Activated CD8-positive, alpha-beta memory T cell treated with anti-CD3 and anti-CD28 coated beads, Interleukin-2, amount 10 ng/mL, durations not matched to agents 7 days and 5 days (primary cell): ENCODE measurements at places on chromosomes 3 and 15.
A peak's percentile ranks its signal among the peaks of the same experiment; 100 is the strongest.

GRCh38 chr3:58569287-58570001 is 7.7 kb downstream of the FAM107A start:
- H3K4me1 ChIP-seq: peaks cover 6% of the 10 kb centered on the region
- DNase-seq: no peak
- H3K27me3 ChIP-seq: peaks cover 10% of the 10 kb centered on the region

DNA sequence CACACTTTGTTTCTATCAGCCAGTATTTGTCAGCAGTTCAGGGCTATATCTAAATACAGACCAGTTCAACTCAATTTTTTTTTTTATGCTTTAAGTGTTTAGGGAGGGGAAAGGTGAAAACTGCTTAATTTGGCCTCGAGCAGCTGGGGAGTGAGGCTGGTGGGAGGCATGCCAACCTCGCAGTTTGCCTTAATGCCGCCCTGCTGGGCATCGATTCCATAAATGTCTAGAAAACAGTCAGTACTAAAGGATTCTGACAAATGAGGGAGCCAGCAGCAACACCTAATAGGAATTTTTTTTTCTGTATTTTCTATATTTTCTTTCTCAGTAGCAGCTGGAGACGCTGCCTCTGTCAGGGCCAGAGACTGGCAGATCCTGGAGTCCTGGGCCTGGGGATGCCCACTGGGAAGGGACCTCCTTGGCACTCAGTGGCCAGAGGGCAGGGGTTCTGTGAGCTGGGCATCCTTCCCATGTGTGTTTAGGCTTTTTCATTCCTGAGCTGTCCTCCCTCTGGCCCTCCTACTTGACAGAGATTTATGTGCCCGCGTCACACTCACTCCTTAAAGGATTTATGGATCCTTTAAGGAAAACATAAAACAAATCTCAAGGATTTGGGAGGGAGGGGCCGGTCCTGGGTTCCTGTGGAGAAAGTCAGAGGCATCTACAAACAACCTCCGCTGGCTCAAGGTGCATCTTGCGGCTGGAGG is 117.8 kb downstream of the WNT5A start:
- H3K36me3 ChIP-seq: no peaks in the 10 kb centered on the region
- no peak for DNase-seq
- no peaks in the 10 kb centered on the region for H3K4me1 ChIP-seq
- H3K27me3 ChIP-seq: no peaks in the 10 kb centered on the region

DNA sequence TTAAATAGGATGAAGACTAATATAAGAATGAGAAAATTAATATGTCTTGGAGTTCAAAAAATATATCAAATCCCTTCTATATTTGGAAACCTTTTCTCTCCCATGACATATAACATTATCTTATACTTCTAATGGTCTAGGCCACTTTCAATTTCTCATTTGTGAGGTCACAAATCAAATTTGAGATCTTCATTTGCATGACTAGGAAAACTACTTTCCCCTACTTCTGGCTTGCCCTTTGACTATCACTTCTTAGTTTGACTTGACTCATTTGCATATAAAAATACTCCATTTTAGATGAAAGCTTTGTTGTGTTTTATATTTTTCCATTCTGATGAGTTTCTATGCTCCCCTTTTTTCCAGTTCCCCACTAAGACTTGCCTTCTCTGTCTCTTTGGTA is 598.6 kb upstream of the TBL1XR1 start:
- H3K4me1 ChIP-seq: peaks cover 7% of the 10 kb centered on the region
- H3K27me3 ChIP-seq: peaks cover 2% of the 10 kb centered on the region
- no peaks in the 10 kb centered on the region for H3K36me3 ChIP-seq

- peaks cover 3% of the 10 kb centered on the region for H3K4me1 ChIP-seq
- H3K36me3 ChIP-seq: peaks cover 1% of the 10 kb centered on the region
- H3K4me3 ChIP-seq: no peak overlapping the region
- peaks cover 3% of the 10 kb centered on the region for H3K27me3 ChIP-seq
- H3K27ac ChIP-seq: no peak overlapping the region
Observed at GRCh38 chr3:127834771-127835170, 12.5 kb upstream of the MGLL start.

DNA sequence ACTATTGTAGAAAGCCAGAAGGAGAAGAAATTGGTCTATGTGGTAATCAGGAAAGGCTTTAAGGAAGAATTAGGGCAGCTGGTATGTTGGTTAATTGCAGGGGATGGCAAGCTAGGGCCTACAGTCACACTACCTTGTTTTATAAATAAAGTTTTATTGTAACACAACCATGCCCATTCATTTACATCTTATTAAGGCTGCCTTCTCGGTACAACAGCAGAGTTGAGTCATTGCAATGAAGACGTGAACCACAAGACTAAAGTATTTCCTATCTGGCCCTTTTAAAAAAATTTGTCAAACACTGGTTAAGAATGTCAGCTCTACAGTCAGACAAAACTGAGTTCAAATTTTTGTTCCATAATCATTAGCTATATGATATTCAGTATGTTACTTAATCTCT is 8.3 kb downstream of the SERPINI1 start:
- H3K36me3 ChIP-seq: no peaks in the 10 kb centered on the region
- H3K27me3 ChIP-seq: no peaks in the 10 kb centered on the region
- no peak for DNase-seq
- H3K27ac ChIP-seq: no peak overlapping the region
- peaks cover 8% of the 10 kb centered on the region for H3K4me1 ChIP-seq
- H3K4me3 ChIP-seq: no peak overlapping the region

DNA sequence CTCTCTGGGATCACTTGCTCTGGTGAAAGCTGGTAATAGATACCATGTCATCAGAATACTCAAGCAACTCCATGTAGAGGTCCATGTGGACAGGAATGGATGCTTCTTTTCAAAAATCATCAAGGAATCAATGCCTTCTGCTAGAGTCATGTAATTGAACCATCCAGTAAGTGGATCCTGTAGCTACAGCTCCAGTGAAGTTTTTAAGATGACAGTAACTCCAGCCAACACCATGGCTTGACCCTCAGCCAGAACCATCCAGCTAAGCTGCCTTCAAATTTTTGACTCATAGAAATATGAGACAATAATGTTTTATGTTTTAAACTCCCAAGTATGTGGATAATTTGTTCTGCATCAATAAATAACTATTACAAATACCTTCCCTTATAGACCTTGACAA is 923.7 kb downstream of the EPHA3 start:
- H3K4me3 ChIP-seq: no peak overlapping the region
- H3K27me3 ChIP-seq: no peaks in the 10 kb centered on the region
- DNase-seq: no peak
- no peak overlapping the region for H3K27ac ChIP-seq

DNA sequence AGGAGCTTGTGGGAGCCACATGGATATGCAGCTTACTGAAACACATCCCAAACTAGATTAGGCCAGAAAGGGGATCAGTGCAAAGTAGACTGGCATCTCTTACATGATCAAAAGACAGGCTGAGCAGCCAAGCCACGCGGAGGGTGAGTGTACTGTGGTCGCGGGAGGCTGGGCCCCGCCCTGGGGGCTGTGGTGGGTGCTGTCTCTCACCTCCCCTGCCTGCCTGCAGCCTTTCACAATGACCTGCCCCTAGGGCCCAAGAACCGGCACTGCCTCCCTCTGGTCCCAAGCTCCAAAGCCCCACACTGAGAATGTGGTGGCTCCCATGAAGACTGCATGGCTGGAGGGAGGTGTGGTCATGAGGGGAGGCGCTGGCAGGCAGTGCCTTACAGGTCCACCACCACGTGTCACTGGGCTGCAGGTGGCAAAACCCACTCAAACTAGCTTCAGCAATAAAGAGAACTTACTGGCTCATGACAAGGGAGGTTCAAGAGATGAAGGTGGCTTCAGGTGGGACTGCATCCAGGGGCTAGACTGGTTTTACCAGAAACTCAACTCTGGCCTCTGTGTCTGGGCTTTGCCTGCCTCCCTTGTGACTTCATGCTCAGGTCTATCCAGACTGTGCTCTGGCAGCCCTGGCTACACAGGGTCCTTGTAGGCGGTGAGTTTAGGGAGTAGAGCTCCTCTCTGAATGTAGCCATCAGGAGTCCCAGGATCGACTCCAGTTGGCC is 27.4 kb upstream of the PLXND1 start:
- no peak overlapping the region for H3K4me3 ChIP-seq
- peaks cover 13% of the 10 kb centered on the region for H3K27me3 ChIP-seq
- DNase-seq: no peak
- H3K27ac ChIP-seq: no peak overlapping the region
- H3K36me3 ChIP-seq: no peaks in the 10 kb centered on the region
- H3K4me1 ChIP-seq: no peaks in the 10 kb centered on the region

- no peak overlapping the region for H3K4me3 ChIP-seq
- H3K27ac ChIP-seq: no peak overlapping the region
- H3K27me3 ChIP-seq: no peaks in the 10 kb centered on the region
- H3K36me3 ChIP-seq: peaks cover 35% of the 10 kb centered on the region
- H3K4me1 ChIP-seq: peaks cover 2% of the 10 kb centered on the region
Observed at GRCh38 chr3:183210341-183210740, 42.7 kb upstream of the B3GNT5 start.

GRCh38 chr3:161576714-161577510 is 80.3 kb downstream of the OTOL1 start:
- no peak overlapping the region for H3K27ac ChIP-seq
- DNase-seq: no peak
- no peaks in the 10 kb centered on the region for H3K27me3 ChIP-seq
- no peak overlapping the region for H3K4me3 ChIP-seq
- no peaks in the 10 kb centered on the region for H3K36me3 ChIP-seq

- H3K36me3 ChIP-seq: no peaks in the 10 kb centered on the region
- H3K4me1 ChIP-seq: no peaks in the 10 kb centered on the region
- DNase-seq: no peak
Observed at GRCh38 chr3:162213956-162214355, 717.3 kb downstream of the OTOL1 start.

- H3K4me3 ChIP-seq: peak overlapping the region; percentile 95
- peaks cover 56% of the 10 kb centered on the region for H3K4me1 ChIP-seq
- H3K27me3 ChIP-seq: no peaks in the 10 kb centered on the region
- peak overlapping the region; percentile 94 for H3K27ac ChIP-seq
Observed at GRCh38 chr15:101293122-101293521, 1.9 kb downstream of the SNRPA1 start.

- DNase-seq: no peak
- no peak overlapping the region for H3K27ac ChIP-seq
- no peaks in the 10 kb centered on the region for H3K4me1 ChIP-seq
- H3K4me3 ChIP-seq: no peak overlapping the region
- H3K27me3 ChIP-seq: peaks cover 43% of the 10 kb centered on the region
- no peaks in the 10 kb centered on the region for H3K36me3 ChIP-seq
Observed at GRCh38 chr3:171700653-171701052, 109.6 kb downstream of the PLD1 start.

GRCh38 chr3:127385540-127385870 is 97.7 kb upstream of the PRR20G start:
- no peak overlapping the region for H3K4me3 ChIP-seq
- peaks cover 6% of the 10 kb centered on the region for H3K27me3 ChIP-seq
- no peak for DNase-seq
- no peak overlapping the region for H3K27ac ChIP-seq

- no peak overlapping the region for H3K27ac ChIP-seq
- peaks cover 18% of the 10 kb centered on the region for H3K27me3 ChIP-seq
- peaks cover 6% of the 10 kb centered on the region for H3K4me1 ChIP-seq
Observed at GRCh38 chr3:17967111-17967510, 224.7 kb upstream of the TBC1D5 start.
